GM04503 (cell line): ENCODE measurements at places on chromosomes 4 and X.

- DNase-seq, result peak; percentile 74
These were observed 147.2 kb upstream of the DIPK2B start for GRCh38 chrX:45347877-45348276.

GRCh38 chrX:67437821-67438220 lies 106.0 kb upstream of the AR start:
- no peak for DNase-seq

GRCh38 chr4:150579551-150580234 lies 2.3 kb upstream of the MAB21L2 start:
- no peak for DNase-seq

DNA sequence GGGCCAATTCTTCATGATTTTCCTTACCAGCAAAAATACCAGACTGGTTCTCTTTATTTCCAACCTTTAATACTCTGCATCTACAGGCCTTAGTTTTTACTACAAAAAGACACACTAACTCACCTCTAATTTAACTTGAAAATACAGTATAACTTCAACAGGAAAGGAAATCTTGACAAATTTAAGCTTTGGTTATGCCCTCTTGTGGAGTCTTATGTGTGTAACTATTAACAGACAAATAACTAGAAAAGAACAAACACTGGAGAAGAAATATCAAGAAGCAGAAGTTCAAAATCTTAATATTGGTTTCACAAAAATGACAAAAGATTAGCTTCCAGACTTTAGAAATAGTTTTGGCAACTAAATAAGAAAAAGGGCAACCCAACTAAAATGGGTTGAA lies 33.0 kb downstream of the PPA2 start:
- no peak for DNase-seq
